ENCODE measurements at places on chromosomes 11 and 22. TPM values are rescaled to one million over a fixed set of nuclear protein-coding genes. Genes with fewer than 3 reads are reported as not detected.

- no peak for DNase-seq
These were observed 161.8 kb upstream of the GRIA4 start for GRCh38 chr11:105447936-105448702.

GNAZ gene
- 5.0 TPM for polyA plus RNA-seq

DNA sequence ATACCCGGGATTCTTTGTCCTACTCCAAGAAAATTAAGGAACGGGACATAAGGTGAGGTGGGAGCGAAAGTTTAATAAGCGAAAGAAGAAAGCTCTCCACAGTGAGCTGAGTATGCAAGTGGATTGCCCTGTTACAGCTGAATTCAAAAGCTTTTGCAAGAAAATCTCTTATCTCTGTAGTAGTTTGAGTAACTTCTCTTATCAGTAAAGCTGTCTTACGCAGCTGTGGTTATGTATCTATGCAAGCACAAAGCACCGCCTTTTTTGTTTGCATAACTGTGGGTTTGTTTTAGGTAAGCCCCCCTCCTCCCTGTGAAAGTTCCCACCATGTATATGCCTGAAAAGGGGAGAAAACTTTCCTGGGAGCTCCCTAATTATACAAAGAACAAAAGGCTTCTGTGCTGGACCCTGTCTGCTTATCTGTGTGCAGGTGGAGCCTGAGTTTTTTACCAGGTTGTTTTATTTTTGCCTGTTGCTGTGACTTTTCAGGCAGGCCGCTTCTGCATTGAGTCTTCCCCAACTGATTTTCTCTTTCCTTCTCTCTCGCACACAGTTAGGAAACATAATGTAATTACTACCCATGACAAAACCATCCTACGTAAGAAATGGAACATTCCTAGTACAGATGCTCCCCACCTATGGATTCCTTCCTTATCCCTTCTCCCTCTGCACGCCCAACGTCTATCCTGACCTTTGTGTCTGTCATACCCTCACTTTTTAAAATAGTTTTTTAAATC lies 837 bp upstream of the PLAAT5 start:
- DNase-seq: no peak

GRCh38 chr11:118537409-118537980 lies 6.5 kb downstream of the TMEM25 start:
- no peak for DNase-seq

- no peak for DNase-seq
These were observed 22.2 kb upstream of the MUC5B start for GRCh38 chr11:1200611-1201191.

ANKK1 gene
- 0.12 TPM for polyA plus RNA-seq

CPT1A gene
- polyA plus RNA-seq: 36.5 TPM

GRCh38 chr11:127126986-127127385 lies 126.4 kb upstream of the KIRREL3 start:
- DNase-seq: no peak

SOX6 gene
- 22.6 TPM for polyA plus RNA-seq

GRCh38 chr11:130315354-130315970 lies 745 bp upstream of the ZBTB44 start:
- DNase-seq: no peak

TNRC6B gene
- 9.9 TPM for polyA plus RNA-seq

CHRM1 gene
- not detected for polyA plus RNA-seq

DNA sequence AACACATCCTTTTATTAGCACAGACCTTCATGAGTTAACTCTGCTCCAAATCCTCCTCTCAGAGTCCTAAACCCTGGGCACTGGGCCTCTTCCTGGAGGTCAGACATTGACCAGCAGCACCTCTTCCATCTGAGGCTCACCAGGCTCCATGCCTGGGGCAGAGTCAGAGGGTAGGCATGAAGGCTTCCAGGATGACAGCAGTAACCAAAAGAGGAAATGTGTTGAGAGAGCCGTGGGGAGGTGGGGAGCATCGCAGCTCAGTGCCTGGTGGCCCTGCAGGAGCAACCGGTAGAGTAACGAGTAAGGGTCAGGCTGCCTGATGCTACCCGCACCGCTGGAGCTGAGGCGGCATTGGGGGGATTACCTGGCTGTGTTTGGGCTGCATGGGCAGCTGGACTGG lies 9.4 kb upstream of the NAV2 start:
- no peak for DNase-seq

DNA sequence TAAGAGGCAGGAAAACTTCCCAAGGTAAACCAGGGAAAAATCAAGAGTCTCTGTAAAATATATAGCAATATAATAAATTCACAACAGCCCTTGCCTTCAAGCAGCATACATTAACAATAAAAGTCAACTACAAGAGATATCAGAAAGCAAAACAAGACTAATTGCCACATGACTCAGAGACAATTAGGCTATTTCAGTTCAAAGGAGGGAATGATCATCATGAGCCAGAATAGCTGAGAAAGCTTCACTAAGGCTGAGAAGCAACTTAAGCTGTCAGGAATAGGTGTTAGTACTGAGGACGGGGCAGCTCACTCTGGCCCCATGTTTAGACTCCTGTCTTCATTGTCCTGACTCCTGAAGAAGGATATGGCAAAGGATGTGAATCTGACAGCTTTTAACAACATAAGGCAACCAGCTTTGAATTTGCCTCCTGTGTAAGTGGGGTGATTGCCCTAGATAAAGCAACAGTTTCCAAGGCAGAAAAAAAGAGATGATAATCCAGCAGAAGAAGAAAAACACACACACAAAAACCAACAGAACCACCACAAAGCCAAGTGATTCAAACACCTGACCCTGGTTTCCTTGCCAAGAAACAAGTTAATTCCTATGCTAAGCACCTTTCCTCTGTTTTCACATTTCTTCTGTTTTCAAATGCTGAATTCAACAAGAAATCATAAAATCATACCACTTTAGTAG lies 60.8 kb downstream of the SIK3 start:
- no peak for DNase-seq

DNA sequence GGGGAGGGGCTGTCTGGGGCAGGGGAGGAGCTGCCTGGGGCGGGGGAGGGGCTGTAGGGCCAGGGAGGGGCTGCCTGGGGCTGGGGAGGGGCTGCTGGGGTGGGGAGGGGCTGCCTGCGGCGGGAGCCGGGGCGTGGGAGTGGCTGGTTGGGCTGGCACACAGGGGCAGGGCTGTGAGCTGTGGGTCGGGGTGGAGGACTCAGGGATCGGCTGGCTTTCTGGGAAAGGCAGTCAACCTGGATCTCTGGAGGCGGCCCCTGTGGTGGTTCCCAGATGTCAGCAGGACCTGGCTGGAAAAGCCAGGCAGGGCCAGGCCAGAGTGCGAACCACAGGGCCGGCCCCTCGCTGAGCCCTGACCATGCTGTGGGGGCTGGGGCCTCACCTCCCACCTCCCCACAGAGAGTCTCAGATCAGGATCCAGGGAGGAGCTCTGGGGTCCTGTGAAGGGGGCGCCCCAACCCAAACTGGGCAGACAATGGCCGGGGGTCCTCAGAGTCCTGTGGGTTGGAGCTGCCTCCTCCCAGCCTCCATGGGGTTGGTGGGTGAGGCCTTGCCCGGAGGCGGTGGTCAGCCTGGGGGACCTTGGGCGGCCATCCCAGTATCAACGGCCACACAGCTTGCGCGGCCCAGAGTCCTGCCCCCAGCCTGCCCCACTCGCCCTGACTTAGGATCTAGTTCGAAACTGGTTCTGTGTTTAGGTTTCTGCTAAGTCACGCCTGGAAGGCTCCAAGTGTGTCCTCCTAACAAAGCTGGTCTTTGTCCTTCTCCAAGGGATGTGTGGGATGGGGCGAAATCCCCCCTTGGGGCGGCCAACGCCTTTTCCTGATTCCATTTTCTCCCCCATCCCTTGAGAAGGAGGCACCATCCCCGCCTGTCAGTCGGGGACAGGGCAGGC lies 1.9 kb downstream of the MUC5B start:
- DNase-seq: no peak

GRCh38 chr11:79139900-79140299 lies 300.9 kb downstream of the TENM4 start:
- no peak for DNase-seq

GRCh38 chr11:66883016-66883965 lies 26.4 kb downstream of the LRFN4 start:
- no peak for DNase-seq

DNA sequence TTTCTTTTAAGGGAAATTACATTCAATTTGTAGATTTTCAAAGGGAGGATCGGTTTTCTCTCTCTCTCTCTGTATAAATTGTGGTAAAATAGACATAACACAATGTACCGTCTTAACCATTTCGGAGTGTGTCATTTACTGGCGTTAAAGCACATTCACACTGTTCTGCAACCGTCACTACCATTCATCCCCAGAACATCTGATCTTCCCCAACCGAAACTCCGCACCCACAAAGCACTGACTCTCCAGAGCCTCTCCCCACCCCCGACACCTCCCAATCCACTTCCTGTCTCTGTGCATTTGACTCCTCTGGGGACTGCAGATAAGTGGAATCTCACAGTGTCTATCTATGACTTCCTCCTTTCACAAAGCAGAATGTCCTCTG lies 15.9 kb upstream of the GRAMD4 start:
- DNase-seq: no peak

DNA sequence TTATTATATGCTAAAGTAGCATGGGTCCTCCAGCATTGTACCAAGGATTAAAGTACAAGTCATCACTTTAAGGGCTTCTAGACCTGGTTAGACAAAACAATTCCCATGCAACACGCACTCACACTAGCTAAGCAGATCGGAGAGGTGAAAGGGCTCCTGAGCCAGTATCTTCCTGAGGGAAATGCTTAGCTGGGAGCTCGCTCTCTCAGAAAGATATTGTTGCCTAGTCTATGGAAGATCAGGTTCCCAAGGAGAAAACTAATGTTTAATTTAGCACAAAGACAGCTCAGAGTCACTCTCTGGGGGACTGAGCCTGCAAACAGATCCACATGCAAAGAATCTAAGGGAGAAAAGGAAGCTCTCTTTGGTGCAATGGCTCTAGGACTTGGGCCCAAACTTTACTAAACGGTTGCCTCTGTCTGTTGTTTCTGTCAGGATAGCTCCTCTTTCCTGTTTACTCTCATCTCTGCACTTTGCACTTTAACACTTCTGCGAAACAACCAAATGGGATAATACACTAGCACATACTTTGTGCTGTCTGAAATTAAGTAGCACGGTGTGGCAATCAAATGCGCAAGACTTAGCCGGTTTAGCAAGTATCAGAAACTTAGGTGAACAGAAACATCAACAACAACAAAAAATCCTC lies 10.7 kb downstream of the MAML2 start:
- no peak for DNase-seq

STK33 gene
- 15.9 TPM for polyA plus RNA-seq

GRCh38 chr22:35442471-35442870 lies 42.5 kb downstream of the MCM5 start:
- no peak for DNase-seq

GRCh38 chr11:68302670-68303069 lies 9.7 kb upstream of the LRP5 start:
- DNase-seq: no peak

GRCh38 chr11:36265793-36266628 lies 23.2 kb downstream of the COMMD9 start:
- no peak for DNase-seq

DNA sequence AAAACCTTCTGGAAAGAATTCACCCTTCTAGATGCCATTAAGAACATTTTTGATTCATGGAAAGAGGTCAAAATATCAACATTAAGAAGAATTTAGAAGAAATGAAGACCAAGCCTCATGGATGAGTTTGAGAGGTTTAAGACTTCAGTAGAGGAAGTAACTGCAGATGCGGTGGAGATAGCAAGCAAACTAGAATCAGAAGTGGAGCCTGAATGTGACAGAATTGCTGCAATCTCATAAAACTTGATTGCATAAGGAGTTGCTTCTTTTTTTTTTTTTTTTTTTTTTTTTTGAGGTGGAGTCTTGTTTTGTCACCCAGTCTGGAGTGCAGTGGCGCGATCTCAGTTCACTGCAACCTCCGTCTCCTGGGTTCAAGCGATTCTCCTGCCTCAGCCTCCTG lies 51.6 kb downstream of the MS4A13 start:
- DNase-seq: no peak

- DNase-seq: no peak
These were observed 64.1 kb downstream of the KCNC1 start for GRCh38 chr11:17798716-17799115.

DNA sequence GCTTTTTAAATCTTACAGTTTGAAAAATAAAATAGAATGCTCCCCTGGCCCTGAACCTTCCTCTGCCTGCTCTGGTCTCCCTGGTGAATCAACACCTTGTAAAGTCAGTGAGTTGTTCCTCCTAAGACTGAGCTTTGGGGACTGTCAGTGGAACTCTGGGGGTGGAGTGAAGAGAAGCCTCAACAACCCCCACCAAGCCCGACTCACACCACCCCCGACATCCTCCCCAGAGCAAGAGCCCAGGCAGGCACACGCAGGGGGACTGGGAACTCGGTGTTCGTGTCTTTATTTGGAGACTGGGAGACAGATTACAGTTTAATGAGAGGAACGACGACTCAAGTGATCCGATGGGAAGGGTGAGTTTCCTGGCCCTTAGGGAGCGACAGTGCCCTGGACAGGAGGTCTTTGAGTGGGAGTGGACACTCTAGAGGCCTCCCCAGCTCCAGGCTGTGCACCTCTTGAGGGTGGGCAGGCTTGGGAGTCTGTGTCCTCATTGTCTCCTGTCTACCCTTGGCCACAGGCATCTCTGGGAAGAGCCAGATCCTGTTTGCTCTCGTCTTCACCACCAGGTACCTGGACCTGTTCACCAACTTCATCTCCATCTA lies 6.2 kb downstream of the KDELR3 start:
- DNase-seq: no peak

DNA sequence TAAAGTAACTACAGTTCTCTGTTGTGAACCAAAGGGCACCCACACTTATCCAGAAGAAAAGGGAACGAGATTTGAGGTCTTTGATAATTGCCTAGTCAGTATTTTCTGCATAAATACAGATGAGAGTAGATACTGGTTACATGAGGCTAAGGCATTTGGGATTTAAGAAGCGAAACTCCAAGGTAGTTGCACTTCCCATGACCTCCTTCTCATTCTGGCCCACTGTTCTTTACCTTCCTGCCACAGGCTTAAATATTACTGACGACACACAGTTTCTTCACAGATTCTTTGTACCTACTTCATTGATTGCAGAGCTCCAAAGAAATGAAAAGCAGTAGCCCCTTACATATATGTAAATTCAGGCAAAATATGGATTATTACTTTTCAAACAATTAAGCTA lies 915.3 kb downstream of the LRRC4C start:
- no peak for DNase-seq

DNA sequence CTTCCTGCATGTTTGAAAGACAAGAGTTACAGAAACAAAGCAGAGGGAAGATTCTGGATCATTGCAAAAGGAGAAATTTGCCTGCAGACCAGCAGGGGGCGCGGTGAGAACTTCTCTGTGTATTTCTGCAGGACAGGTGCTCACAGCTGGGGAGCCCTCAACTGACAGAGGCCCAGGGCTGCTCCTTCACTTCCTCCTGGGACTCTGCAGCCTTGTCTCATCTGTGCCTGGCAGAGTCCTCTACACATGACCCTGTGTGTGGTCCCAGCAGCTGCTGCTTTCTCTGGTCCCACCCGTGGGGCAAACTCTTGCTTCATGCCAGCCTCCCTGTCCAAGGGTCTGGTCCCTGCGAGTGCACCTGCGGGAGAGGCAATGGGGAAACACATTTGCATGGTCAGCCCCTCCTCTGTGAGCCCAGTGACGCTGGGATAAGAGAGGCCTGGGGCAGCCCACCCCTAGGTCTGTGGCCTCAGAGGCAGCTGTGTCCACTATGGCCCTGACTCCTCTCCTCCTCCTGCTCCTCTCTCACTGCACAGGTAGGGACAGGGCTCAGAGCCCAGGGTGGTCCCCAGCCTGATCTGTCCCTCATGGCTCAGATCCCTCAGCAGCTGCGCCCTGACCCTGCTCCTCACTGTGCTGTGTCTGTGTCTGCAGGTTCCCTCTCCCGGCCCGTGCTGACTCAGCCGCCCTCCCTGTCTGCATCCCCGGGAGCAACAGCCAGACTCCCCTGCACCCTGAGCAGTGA lies 43.2 kb upstream of the VPREB1 start:
- DNase-seq: no peak

RAB39A gene
- 0.73 TPM for polyA plus RNA-seq

- no peak for DNase-seq
These were observed at the start of gene TEX54 for GRCh38 chr11:62832336-62833234. Gene TEX54, minus strand, starts transcription at chr11:62832841.

Measured in left renal pelvis (tissue), 4 donors.